Muscle of arm (tissue), 14 donors: ENCODE measurements at places on chromosomes 6 and 20.

GRCh38 chr6:65004283-65004682 is 702.7 kb downstream of the EYS start:
- no peak for DNase-seq

DNA sequence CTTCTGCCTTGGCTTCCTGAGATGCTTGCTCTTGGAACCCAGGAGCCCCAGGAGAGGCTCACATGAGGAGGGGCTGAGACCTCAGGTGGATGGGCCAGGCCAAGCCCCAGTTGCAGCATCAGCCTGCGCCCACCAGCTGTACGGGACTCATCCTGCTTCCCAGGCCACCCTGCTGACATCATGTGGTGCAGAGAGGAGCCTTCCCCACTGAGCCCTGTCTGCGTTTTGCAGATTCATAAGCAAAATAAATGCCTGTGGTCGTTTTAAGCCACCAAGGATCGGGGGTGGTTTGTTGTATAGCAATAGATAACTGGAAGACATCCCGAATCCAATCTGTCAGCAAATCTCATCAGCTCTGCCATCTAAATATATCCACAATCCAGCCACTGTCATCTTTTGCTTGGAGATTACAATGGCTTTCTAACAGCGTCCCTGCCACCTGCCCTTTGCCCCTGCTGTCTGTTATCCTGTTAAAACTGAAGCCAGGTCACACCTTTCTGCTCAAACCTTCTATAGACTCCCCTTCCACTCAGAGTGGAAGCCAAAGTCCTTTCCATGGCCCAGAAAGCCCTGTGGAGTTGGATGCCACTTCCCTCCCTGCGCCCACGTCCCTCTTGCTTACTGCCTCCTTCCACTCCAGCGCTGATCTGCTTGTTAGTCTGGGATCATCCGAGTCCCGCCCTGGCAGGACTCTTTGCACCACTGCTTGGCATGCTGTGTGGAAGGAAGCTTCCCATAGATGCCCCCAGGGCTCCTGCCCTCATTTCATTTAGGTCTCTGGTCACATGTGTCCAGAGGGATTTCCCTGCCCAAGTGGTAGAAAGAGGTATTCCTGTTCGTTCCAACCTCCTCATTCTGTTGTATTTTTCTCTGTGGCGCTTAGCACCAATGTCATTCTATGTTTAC is 24.0 kb upstream of the MLN start:
- DNase-seq, result no peak

DNA sequence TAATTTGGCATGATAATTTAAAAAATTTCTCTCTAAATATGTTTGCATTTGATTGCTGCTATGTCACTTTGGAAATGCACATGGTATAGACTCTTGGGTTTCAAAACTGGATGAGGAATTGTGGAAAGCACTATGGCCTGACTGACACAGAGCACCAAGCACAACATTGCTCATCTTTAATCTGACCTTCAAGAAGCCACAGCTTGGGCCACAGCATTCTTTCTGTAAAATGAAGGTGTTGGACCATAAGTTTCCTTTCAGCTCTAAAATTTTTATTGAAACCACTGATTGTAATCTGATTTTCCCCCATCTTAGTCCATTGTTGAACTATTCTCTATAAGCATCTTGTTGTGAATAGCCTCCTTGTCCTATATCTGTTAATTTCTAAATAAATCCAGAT is 41.0 kb downstream of the QKI start:
- DNase-seq, result no peak

- no peak for DNase-seq
These were observed 178.8 kb downstream of the IBTK start for GRCh38 chr6:82068721-82069120.

DNA sequence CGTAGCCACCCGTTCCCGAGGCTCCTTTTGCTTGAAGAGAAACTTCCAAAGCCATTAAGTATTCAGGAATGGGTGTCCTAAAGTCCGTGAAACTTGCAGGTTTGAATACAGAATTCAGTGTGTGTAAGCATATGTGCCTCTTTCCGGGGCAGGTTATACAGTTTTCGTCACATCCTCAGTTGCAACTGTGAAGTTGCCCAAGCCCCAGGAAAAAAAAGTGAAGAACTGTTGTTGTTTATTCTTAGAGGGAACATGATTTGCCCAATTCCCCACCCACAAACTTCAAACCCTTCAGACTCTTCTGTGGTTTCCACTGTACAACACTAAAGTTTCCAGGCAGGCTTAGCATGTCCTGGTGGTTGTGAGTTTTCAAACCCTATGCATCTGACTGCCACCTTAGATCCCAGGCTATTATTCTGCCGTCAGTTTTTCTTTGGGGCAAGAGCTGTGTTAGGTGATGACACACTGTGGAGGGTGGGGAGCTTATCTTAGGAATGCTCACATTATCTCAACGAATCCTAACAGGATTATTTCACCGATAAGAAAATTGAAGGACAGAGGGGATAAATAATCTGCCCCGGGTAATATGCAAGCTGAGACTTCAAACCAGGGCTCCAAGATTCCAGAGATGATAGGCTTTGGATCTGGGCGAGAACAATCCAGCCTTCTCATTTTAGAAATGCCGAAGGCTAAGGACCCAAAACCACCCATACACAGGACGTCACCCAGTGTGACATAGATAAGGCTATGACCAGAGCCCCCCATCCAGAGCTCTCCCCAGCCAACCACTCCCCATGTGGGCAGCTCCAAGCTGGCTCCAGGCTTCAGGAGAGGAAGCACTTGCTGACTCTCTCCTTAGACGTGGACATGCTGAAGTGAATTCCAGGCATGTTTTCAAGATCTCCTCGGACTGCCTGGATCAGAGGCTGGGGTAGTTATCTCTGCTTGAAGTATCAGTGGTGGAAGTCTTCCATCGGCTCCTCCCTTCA is 81.7 kb upstream of the AFDN start:
- DNase-seq, result no peak

DNA sequence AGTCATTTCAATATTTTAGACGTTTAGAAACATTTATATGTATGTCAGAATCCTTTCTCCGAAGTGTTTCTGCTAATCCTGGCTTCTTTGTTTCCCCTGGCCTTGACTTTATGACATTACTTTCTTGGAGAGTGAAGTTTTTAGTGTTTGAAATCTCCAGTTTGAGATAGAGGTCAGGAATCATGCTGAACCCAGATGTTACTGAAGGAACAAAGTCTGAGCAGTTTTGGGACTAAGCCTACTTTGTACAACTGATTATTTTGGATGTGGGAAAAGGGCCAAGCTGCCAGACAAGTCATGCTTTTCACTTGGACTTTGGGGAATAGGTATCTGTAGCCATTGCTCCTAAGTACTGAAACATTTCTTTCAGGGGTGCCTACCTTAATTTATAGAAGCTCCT is 2.3 kb downstream of the RNF144B start:
- DNase-seq, result no peak

GRCh38 chr20:9203081-9203447 is 134.2 kb downstream of the PLCB4 start:
- DNase-seq, result no peak

DNA sequence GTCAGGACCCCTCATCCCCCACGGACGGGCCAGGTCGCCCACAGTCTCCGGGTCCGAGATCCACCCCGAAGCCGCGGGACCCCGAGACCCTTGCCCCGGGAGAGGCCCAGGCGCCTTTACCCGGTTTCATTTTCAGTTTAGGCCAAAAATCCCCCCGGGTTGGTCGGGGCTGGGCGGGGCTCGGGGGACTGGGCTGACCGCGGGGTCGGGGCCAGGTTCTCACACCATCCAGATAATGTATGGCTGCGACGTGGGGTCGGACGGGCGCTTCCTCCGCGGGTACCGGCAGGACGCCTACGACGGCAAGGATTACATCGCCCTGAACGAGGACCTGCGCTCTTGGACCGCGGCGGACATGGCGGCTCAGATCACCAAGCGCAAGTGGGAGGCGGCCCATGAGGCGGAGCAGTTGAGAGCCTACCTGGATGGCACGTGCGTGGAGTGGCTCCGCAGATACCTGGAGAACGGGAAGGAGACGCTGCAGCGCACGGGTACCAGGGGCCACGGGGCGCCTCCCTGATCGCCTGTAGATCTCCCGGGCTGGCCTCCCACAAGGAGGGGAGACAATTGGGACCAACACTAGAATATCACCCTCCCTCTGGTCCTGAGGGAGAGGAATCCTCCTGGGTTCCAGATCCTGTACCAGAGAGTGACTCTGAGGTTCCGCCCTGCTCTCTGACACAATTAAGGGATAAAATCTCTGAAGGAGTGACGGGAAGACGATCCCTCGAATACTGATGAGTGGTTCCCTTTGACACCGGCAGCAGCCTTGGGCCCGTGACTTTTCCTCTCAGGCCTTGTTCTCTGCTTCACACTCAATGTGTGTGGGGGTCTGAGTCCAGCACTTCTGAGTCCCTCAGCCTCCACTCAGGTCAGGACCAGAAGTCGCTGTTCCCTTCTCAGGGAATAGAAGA is 978 bp downstream of the HLA-A start:
- DNase-seq, result no peak

- DNase-seq, result no peak
These were observed 48.7 kb upstream of the CLVS2 start for GRCh38 chr6:122947355-122947754.

GRCh38 chr6:4880363-4880762 is 104.2 kb downstream of the CDYL start:
- no peak for DNase-seq

- DNase-seq, result no peak
These were observed 33.2 kb upstream of the HDGFL1 start for GRCh38 chr6:22536122-22536521.

GRCh38 chr6:6815732-6816131 is 227.2 kb downstream of the LY86 start:
- no peak for DNase-seq

DNA sequence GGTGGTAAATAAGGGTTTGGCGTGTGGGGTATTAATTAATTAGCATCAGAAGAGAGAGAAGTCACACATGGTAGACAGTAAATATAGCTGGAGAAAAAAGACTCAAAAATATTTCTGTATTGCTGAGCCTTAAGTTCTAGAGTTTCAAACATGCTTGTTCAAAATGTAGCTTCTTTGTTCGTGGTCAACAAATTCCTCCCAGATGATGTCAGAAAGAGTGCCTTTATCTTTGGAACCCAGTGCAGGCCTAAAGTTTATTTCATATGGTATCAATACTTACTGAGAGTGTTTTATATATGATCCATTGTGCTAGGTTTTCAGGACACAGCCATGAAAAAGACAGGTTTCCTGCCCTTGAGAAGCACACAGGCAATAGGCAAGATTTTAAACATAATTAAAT is 18.3 kb downstream of the MARCKS start:
- no peak for DNase-seq

DNA sequence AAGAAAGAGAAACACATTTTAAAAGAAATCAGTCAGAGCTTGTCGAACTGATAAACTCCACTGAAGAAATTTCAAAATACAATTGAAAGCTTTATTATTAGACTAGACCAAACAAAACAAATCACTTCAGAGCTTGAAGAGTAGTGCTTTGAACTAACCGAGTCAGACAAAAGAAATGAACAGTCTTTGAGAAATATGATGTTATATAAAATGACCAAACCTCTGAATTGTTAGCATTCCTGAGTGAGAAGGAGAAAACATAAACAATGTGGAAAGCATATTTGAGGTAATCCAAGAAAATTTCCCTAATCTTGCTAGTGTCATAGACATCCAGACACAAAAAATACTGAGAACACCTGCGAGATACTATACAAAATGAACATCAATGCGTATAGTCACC is 13.2 kb upstream of the CST4 start:
- no peak for DNase-seq

DNA sequence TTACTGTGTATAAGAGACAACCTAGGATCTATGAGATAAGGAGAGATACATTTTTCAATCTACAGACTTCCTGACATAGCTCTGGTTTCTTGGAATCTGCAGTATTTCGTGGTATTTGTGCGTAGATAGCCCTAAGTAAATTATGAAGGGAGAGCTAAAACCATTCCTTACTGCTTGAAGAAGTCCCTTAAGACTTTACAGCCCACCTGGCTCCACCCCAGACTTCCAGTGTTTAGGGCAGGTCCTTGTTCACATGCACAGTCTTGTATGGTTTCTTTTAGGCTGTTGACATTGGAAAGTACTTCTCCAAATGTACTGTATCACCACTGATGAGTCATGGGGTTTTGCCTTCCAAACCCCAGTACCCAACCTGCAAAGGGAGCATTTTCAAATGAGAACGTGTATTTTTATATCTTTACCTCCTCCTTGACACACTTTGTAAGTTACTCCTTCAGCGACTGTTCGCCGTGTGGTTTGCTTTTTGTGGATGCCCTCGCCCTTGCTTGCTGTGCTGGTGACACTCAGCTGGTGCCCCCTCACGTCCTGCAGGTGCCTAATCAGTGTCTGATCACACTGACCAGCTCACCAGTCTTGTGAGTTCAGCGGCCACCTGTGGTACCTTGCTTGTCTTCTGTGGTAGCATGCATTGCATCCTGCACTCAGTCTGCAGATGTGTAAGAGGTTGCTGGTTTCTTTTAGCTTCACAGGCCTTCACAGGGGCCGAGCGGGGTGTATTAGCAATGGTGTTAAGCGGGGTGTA is 73.3 kb downstream of the IGF2R start:
- DNase-seq, result no peak

- no peak for DNase-seq
These were observed 15.0 kb downstream of the AFG1L start for GRCh38 chr6:108309844-108310243.

DNA sequence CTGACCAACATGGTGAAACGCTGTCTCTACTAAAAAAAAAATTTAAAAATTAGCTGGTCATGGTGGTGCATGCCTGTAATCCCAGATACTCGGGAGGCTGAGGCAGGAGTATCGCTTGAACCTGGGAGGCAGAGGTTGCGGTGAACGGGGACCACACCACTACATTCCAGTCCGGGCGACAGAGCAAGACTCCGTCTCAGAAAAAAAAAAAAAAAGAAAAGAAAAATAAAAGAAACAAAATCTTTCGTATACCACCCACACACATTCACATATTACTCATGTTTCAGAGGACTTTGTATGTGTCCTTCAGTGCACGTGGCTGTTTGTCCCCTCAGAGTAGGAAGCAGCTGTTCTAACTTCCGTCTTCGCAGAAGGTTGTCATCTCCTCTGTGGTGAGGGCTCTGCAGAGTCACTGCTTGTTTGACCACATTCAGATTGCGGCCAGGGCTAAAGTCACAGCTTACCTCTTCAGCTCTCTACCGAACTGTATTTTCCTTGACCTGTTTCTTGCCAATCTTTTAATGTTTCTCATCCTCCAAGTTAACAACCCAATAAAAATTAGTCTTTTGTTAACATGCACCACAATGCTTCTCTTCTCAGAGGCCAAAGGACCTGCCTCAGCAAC is 36.6 kb upstream of the HIVEP1 start:
- DNase-seq, result no peak

DNA sequence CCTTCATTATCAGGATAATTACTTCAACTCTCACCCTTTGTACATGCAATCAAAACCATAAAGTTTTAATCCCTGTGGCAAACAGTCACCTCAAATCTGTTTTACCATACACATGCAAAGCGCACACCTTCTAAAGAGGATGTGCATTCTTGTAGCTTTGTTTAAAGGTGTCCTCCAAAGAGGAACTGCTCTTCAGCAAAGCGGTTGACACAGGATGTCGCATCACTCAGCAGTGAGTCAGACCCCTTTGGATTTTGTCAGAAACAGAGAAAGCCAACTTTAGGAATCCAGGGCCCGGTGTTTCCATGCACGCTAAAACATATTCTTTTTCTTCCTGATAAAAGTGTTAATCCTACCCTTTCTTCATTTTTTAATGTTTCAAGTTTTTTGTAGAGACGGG is 268.3 kb upstream of the ARID1B start:
- no peak for DNase-seq
